ENCODE measurements at places on chromosomes 3 and 15.

GRCh38 chr15:71117714-71118305 lies 2.5 kb downstream of the THSD4 start:
- DNase-seq: no peak

- DNase-seq: no peak
Measured at GRCh38 chr3:12983319-12983718, 89.9 kb downstream of the IQSEC1 start.

DNA sequence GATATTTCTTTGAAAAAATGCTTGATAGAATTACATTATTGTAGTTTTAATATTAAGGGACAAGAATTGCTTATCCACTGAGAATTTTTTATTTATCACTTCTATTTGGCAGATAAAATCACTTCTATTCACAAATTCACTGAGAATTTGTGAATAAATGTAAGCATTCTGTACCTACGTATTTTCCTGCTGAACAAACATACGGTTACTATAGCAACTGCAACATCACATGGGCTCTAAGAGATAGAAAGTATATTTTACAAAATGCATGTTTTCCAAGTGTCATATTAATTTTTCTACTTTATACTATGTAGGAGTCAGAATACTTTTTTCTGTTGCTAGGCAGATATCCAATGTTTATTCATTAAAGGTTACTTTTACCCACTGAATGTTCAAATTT lies 166.2 kb downstream of the ZIC1 start:
- no peak for DNase-seq

DNA sequence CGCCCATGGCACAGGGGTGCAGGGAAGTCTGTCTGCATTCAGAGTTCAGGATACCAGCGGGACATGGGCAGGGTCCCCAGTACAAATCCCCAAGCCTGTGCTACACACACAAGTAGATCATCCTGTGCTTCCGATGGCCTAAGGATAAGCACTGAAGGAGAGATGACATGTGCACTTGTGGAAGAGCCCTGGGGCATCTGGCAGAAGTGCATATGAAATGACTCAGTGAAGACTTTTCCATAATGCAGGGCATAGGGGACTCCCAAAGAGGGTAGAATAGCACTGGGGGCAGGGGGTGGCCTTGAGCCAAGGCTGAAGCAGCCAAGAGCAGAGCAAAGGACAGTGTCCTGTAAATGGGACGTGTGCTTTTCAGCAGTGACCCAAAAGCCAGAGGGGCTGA lies 22.9 kb downstream of the ADAMTS17 start:
- no peak for DNase-seq

- DNase-seq: no peak
Measured at GRCh38 chr3:52518723-52519444, 14.8 kb downstream of the NT5DC2 start.

- no peak for DNase-seq
Measured at GRCh38 chr3:132164469-132165092, 129.8 kb upstream of the CPNE4 start.

- DNase-seq: no peak
Measured at GRCh38 chr3:58266577-58266976, 29.0 kb downstream of the ABHD6 start.

- DNase-seq: no peak
Measured at GRCh38 chr15:57878573-57878972, 172.1 kb downstream of the POLR2M start.

GRCh38 chr3:114376516-114377185 lies 82.8 kb downstream of the TIGIT start:
- no peak for DNase-seq

DNA sequence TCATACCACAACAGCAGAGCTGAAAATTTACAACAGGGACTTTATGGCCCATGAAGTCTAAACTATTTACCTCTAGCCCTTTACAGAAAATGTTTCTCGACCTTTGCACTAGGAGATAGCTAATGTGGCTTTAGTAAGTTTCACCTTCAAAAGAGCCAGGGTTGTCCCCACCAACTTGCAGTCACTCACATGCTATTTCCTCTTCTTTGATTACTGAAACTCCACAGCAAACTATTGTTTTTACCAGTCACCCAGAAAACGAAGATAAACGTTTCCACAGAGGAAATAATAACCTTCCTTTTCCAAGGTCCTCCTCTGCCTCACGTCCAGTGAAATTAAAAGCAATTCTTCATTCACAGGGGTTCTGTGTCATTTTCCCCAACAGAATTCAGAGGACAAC lies 48.2 kb downstream of the WWTR1 start:
- DNase-seq: no peak

GRCh38 chr3:126545544-126545943 lies 13.2 kb downstream of the C3orf22 start:
- DNase-seq: no peak

DNA sequence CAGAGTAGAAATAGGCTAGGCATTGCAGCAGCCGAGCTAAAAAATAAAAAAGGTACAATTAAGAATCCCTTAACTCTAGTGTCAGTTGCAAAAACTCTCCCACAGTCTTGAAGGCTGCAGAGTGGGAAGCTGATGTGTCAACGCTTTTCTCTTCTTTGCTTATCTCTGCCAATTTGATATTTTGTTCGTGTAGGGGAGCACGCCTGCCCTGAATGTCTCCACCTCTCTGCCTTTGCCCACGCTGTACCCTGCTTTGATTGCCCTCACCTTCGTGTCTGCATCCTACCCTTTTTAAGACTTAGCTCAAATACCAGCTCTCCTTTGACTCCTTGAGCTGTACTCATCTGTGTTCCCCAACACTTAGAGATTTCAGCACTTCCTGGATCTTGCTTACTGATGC lies 155.4 kb upstream of the CADPS start:
- no peak for DNase-seq

GRCh38 chr3:109818081-109818480 lies 480.7 kb upstream of the DPPA4 start:
- DNase-seq: no peak

- DNase-seq: no peak
Measured at GRCh38 chr15:72859757-72860145, 76.2 kb upstream of the ADPGK start.

DNA sequence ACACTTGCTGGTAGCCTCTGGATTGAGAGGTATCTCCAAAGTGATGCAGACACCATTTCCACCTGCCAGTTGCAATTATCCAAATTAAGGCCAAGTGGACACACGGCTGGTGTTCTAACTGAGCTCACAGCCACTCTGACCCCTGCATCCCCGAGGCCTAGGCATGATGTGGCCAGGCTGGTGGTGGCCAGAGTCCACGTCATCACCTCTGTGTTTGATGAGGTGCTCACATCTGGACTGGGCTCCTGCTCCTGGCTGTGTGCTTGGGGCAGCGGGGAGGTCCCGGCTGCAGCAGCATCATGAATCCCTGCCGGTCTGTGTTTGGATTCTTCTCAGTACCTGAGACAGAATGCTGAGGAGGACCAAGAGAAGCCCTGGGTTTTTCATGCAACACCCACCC lies 4.9 kb downstream of the OXTR start:
- no peak for DNase-seq

- DNase-seq: peak; percentile 36
Measured at GRCh38 chr3:113531826-113532697, at the start of gene SIDT1. Gene SIDT1, plus strand, starts transcription at chr3:113532555. Its CDS starts 467 bp downstream, at chr3:113533022.
